ENCODE measurements at places on chromosomes 5 and 9.
A peak's percentile ranks its signal among the peaks of the same experiment; 100 is the strongest.

- no peak for DNase-seq
These were observed 115.5 kb downstream of the SLC12A2 start for GRCh38 chr5:128199104-128199503.

DNA sequence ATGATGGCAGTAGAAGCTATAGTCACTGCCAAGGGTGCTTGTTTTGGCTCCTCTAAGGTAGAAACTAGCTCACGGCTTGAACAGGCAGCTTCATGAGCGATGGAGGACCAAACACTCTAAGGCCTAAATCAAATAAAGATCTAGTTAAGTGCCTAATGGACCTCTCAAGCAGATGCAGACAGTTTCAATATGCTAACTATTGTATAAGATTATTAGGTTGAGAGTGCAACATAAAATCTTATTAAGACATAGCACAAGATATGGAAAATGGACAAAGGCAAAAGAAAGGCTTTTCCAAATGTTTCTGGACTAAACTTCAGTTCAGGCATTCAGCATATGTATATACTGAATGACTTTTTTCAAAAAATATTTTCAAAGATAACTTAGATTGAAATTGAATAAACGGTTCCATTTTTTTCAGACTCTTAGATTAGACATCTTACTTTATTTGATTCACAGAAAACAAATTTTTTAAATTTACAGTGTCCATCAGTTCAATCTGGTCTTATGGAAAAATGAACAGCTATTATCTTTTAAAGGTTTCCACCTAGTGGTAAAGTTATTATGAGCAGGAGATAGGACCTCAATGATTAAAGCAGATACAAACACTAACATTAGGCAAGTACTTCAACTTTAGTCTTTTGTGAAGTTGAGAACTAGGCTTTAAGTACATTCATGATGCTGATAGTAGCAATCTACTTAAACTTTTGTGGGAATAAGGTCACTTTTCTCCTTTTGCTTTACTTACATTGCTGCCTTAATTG, 1167.7 kb downstream of the MAT2B start:
- no peak for DNase-seq

GRCh38 chr5:121919046-121919445, 42.7 kb upstream of the SRFBP1 start:
- no peak for DNase-seq

DNA sequence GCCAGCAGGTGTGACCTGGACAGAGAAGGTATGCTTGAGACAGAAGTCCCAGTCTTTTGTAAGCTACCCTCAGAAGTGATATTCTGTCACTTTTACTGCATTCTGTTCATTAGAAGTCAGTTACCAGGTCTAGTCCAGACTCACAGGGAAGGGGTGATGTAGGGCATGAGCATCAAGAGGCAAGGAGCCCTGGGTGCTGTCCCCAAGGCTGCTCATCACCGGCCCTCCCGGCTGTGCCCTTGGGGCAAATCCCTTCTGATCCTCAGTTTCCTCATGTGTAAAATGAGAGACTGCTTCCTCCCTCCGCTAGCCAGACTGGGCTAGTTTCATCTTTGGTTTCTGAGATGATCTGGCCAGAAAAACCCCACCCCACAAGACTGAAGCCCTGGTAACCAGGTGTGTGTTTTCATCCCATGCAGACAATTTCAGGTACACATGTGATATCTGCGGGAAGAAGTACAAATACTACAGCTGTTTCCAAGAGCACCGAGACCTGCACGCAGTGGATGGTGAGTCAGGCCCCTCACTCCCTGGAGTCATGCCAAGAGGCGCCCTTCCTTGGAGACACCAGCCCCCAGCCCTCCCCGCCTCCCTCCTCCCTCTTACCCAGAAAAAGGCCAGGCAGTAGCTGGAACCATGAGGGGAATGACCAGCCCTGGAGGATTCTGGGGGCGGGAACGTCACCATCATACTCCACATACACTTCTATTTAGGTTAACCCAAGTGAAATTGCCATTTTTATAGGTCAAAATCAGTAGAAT, 71.0 kb downstream of the AMBP start:
- no peak for DNase-seq

DNA sequence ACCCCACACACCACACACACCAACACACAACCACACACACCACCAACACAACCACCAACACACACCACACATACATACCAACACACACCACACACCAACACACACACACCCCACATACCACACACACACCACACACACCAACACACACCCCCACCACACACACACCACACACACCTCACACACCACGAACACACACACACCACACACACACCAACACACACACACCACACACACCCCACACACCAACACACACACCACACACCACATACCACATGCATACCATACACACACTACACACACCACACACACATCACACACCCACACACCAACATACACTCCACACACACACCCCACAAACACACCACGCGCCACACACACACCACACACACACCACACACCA, 171.4 kb downstream of the GOLPH3 start:
- DNase-seq: no peak

DNA sequence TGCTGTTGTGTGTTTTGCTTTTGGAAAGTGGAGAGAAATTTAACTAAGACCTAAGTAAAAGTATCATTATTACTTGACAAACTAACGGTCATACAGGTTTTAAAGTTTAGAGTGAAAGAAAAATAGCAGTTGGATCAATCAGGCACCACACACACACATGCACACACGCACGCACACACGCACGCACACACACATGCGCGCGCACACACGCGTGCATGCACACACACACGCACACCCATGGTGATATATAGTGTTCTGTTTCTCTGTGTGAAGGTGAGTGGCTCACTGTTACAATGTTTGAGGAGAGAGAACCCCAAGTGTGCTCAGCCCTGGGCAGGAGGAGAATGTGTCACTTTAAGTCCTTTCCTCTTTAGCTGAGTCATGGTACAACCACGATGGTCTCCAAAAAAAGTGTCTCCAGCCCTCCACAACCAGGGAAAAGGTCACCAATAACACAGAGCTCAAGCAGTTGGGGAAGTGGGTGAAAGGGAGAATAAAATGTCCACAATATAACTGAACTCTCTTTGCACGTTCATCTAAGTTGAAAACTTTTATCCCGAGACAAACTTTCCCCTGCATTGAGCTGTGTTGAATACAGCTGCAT, 3.2 kb downstream of the ZNF366 start:
- DNase-seq: peak; percentile 15

GRCh38 chr5:54176066-54176830, 134.1 kb downstream of the ARL15 start:
- no peak for DNase-seq

Data from A549 (cell line).